ENCODE measurements at places on chromosomes 16 and 17.

DNA sequence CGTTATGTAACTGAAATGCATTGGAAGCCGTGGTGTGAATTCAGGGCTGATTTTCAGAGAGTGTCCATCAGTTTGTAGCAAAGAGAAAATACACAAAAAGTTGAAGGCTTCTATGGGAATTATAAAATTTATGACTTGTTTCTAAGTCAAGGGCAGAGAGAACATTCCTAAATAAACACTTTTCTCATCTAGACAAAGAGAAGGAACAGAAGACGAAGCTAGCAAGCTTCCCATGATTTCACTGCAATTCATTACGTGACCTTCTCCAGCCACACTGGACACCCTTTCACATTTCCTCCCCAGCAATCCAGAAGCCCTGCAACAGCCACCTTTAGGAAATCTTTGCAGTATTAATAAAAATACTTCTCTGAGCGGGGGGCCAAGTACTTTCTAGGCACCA, 67.8 kb downstream of the TMEM100 start:
- no peak for DNase-seq

DNA sequence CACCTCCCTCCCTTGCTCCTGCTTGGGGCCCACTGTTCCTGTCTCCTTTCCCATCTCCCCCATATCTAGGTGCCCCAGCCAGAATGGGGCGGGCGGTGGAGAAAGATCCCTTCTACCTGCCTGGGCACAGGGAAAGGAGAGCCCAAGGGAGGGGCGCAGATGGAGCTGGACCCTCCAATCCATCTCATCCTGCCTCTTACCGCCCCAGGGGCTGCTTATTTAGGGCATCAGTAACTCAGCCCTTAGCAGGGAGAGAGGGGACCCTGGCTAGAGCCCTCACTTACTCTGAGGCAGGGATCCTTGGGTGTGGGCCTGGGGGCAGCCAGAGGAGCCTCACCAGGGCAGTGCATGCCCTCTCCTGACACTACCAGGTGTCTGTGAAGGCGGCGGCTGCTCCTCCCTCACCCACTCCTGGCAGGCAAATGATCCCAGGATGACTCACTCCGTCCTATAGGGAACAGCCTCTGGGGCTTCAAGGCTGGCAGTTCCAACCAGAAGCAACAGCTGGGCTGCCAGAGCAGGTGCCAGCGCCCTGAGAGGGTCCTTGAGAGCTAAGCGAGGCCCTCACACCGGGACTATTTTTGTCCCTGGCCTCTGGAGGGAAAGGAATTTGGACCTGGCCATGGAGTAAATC, 16.3 kb upstream of the BCAR1 start:
- no peak for DNase-seq

DNA sequence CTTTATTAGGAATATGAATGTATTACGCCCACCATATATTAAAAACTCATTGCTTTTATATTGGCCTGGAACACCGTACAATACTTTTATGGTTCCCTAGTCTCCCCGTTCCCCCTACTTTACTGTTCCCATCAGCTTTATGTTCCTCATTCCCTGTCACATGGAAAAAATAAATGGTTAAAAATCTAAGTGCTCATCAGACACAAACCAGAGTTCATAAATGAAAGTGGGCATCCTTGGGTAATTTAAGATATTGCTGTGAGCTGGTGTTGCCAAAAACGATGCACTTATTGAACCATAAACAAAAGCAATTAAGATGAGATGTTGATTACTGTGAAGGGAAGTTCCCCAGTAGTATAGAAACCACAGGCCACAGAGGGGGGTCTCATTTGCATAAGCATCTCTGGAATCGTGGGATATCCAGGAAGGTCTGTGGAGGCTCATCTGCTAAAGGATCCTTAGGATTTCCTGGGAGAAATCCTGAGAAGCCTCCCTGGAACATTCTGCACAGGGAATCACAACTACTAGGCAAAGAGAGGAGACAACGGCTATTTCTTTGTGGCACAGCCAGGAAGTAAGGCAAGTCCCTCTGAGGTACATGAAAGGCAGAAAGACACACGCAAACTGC, 591.4 kb upstream of the CDH11 start:
- DNase-seq = no peak

DNA sequence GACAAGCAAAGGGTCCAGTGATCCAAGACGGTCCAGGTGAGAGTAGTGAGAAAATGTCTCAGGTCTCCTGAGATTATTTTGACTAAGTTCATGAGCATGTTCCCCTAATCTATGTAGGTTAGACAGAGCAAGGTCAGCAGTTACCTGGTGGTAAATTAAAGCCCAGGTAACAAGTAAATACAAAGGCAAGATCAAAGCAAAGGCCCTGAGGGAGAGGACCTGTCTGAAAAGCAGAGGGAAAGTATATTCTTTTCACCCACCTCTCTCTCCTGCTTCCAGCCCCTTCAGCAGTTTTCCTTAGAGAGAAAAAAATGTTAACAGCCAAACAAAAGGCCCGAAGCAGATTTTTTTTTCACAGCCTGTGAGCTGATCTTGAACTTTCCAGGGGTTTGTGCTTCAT, 302.7 kb downstream of the MAP2K6 start:
- DNase-seq = no peak

DNA sequence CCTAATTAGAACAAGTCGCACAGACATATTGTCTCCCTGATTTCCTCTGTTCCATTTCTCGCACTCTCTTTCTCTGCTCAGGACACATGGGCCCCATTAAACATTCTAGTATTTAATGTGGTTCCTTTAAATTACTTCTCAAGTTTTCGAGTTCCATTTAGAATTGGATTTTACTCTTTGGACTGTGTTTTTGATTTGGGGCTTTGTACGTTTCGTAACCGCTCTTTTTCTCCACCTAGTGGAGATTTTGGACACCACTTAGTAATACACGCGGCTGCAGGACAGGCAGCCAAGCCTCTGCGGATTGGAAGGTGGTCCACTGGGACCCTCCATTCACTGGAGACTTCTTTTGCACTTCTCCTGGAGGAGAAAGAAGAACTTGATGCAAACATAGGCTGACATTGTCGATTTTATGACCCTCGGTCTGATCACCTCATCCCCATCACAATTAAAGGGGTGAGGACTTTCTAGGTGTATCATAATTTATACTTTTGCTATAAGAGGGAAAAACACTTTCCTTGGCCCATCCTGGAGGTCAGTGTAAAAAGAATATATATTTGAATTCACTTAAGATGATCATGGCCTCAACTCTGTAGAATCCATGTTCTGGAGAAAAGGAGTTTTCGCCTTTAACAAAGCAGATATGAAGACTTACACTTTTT, 85.7 kb downstream of the NOG start:
- peak; percentile 4 for DNase-seq

DNA sequence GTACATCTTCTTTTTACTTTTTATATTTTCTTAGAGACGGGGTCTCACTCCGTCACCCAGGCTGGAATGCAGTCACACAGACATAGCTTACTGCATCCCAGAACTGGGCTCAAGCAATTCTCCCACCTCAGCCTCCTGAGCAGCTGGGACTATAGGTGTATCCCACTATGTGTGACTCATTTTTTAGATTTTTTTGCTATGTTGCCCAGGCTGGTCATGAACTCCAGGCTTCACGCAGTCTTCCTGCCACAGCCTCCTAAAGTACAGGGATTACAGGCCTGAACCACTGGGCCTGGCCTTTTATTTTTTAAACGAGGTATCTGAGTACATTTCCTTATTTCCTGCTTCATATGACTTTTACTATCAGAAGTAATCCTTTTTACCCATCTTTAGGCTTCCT, 48.0 kb downstream of the GLG1 start:
- no peak for DNase-seq
